Ammon's horn (tissue), 1 donor: ENCODE measurements at places on chromosomes 2 and 18.
A peak's percentile ranks its signal among the peaks of the same experiment; 100 is the strongest.

- no peak for DNase-seq
These were observed 113.0 kb downstream of the DYSF start for GRCh38 chr2:71566372-71566771.

- no peak for DNase-seq
These were observed 251.2 kb downstream of the PTGR3 start for GRCh38 chr18:74957588-74958224.

DNA sequence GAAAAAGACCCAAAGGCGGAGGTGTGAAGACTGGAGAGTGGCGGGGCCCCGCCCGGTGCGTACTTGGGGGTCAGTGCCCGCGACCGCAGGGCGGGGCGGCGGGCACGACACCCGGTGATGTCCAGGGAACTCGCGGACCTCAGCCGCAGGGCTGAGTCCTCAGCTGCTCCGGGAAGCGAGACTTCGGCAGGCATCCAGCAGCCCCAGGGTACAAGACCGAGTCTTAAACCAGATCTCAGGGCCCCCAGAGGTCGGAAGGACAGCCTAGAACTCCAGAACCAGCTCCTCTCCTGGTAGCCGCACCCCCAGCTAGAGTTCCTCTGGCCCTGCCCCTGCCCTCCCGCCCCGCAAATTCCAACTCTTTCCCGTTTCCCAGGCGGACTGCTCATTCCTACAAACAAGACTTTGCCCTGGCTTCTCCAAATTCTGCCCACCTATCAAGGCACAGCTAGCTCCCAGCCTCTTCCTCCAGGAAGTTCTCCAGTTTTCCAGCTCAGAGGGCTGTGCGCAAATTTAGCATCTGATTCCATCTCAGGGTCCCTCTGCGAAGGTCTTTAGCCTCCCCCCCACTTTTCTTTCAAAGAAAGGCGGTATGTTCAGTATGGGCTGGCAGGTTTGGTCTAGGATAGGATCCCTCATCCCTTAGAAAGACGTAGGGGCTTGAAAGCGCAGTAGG, 26.0 kb upstream of the NOTO start:
- DNase-seq, result no peak

GRCh38 chr2:233419602-233420391, 65.5 kb downstream of the DGKD start:
- DNase-seq, result no peak

GRCh38 chr2:98269274-98269673, 77.0 kb upstream of the CNGA3 start:
- DNase-seq, result peak; percentile 13

DNA sequence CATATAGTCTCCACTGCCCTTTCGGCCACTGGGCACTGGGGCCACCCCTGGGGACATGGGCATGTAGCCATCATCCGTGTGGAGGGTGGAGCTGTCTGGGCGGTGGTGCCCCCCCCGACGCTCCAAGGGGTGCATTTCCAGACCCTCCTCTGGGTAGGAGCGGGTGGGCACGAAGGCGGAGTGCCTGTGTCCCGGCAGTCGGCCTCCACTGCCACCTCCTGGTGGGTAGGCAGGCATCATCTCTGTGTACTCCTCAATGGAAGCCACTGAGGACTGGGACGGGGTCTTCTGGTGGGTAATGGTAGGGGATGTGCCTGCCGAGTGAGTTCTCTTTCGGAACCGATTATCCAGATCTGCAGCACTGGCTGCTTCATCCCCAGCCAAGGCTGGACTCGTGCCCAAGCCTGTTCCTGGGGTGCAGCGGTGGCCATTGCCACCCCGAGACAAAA, 2.8 kb downstream of the IRS1 start:
- DNase-seq, result peak; percentile 55

- DNase-seq, result no peak
These were observed 130.4 kb upstream of the CYP26B1 start for GRCh38 chr2:72278046-72278445.

DNA sequence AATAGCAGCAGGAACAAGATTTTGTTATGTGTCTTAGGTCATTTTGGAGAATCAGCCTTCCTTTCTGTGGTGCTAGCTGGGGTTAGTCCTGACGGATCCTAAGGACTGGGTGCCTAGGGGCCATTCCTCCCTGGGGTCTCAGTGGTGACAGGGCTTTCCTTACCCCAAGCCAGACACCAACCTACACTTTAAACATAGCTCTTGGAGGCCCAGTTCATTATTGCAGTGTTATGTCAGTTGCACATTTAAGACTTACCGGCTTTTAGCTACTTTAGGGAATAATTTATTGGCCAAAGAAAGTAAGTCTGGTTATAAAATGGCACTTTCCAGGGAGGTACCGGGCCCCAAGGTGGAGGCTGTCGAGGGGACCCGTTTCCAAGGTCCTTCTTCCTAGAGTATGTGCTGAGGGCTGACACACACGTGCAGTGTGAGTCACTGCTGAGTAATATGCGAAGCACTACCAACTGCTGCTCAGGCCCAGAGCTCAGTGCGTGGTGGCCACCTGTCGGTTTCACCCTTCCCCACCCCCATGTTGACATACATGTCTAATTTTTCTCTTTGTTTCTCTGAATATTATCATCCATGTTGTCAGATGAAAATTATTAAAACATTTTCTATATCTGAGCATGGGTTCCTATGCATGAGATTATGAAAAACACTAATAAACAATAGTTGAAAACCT, 37.0 kb upstream of the GRHL1 start:
- no peak for DNase-seq

- DNase-seq, result no peak
These were observed 629.7 kb upstream of the SETBP1 start for GRCh38 chr18:44051026-44051425.

DNA sequence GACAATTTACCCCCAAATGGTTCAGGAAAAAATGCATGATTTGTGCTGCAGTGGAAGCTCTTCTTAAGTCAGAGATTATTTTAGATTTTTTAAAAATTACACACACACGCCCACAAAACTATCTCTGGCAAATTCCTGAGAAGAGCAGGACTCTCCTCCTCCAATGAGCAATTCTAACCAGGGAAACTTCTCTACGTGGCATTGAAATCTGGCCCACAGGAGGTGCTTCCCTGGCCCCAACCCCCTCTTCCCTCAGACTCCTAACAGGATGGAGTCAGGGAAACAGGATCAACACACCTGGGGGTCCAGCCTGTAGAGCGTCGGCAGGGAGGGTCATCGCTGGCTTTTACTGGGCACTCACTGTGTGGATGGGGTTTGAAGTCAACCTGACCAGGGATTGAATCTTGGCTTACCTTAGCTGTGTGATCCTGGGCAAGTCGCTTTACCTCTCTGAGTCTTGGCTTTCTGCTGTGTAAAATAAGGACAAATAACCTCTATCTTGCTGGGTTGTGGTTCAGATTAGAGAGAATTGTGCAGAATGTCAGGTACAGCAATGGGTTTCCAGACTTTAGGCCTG, 65.4 kb upstream of the ASAP2 start:
- DNase-seq, result no peak

GRCh38 chr2:70806013-70806412, 14.4 kb downstream of the CLEC4F start:
- DNase-seq, result no peak

GRCh38 chr2:109185821-109186570, 57.0 kb downstream of the SH3RF3 start:
- DNase-seq, result no peak

DNA sequence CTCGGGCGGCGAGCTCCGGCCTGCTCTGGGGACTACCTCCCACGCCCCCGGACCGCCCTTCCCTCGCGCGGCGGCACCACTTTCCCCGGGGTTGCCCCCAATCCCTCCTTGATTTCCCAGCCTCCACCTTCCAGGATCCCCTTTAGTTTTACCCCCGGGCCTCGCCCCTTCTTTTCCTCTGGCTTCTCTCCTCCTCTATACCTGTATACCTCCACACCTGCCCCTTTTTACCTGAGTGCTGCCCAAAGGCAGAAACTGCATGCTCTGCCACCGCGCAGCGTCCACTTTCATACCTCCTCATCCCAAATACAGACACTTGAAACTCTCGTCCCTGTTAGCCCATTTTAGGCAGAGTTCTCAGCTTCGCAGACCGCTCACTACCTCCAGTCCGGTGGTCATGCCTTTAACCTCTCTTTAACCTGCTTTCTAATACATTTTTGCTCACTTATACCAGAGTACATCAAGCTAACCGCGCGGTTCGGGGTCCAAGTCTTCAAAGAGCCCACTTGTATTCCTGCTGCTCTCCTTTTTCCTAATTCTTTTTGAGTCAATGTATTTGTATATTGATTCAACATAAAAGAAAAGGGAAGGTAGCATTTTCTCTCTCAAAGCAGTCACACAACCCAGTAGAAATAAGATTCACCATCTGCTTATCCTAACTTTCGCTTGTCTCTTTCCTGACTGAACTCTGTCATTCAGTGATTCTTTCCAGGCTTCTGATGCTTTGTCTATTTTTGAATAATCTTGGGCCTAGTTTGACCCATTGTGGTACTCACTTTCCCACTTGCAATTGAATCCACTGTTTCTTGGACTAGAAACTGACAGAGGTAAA, 901 bp downstream of the SPOPL start:
- DNase-seq, result peak; percentile 30

DNA sequence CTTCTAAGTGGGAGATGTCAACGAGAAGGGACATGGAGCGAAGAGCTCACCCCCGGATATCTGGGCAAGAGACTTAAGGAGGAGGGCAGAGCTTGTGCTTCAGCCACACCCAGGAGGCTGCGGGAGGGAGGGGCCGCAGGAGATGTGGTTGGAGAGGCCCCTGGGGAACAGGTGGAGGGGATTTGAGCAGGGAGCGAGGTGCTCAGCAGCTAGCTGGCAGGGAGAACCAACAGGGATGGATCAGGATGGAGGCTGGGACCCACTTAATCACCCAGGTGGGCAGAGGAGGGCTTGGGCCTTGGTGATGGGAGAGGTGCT, 78.3 kb downstream of the MBP start:
- DNase-seq, result no peak

GRCh38 chr2:218273908-218274249, 3.6 kb downstream of the PNKD start:
- DNase-seq, result no peak

DNA sequence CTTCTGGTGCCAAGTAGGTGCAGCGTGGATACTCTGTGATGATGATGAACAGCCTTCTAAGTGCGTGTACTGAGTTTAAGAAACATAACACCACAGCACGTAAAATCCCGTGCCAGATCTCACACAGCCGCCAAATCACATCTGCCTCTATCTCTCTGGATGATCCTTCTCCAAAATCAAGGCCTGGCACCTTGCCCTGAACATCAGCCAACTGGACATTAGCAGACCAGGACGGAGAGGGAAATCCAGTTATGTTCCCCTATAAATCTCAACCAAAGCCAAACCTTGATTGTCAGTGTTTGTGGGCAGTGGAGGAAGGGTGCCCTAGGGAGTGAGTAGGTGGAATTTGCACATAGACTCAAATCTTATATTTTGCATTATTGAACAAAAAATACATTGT, 164.3 kb downstream of the MIB1 start:
- no peak for DNase-seq

DNA sequence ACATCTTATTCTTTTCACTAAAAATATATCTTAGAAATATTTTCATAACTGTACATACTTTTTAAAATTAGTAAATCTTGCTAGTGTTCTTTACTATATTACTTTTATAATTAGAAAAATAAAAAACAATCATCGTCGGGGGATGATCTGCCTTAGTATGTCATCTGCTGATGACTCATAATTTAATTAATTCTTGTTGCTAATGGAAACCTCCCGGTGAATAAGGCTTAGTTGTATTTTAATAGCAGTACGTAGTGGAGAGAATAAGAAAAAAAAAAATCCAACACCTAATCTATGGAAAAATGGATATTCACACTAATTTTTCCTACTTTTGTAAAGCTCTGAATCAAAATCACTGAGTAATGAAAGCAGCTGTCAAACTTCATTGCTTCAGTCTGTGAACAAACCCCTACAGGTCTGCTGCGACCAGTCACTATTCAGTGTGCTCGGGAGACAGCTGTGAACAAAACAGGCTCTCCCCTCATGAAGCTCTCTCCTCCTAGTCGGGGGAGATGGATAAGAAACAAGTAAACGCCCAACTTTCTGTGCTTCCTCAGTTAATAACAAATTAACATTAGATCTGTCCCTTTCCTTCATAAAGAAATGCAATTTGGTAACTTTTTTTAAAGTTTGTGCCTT, 97.4 kb upstream of the UPP2 start:
- DNase-seq, result no peak

DNA sequence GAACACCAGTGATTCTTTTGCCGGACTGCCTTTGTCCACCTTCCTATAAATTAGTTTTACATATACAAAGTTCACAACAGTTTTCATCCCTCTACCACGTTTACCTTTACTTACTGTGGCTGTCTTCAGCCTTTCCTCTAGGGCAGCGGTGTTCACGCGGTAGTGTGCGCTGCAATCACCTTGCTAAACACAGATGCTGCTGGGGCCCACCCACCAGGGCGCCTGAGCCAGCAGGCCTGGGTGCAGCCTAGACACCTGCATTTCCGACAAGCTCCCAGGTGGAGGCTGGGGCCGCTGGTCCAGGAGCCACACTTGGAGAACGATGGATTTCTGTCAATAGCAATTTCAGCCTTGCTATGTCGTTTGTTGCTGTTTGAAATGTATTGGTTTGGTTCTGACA, 83.1 kb downstream of the NDUFA10 start:
- DNase-seq, result no peak

DNA sequence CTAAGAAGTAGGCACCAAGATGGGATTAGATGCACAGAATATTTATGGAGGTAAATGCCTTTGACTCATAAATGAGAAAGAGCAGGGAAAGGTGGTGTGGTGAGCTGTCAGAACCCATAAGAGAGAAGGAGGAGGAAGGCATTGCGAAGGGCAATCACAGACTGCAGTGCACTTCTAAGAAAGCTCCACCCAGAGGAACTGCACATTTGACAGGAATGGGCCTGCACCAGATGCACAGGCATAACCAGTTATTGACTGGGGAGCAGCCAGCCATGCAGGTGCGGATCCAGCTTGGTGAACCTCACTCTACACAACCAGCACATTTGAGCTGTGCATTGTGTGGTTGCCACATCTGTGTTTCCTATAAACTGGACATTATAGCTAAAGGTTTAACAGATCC, 62.2 kb upstream of the L3MBTL4 start:
- no peak for DNase-seq

DNA sequence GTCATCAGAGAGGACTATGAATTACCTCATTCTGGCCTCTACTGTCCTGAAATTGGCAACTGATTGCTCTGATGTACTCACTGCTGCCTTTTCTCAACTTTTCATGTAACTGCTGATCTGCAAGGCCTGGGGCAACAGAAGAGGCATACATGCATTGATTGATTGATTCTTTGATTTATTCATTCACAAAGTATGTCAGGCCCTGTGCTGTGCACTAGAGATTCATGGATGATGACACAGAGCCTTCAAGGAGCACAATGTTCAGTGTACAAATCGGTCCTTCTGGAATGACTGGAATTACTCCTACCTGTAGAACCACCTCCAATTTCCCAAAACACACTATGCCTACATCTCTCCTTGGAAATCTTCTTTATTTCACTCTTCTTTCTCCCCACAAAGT, 111.3 kb downstream of the LRATD1 start:
- DNase-seq, result no peak

- DNase-seq, result no peak
These were observed 198.8 kb downstream of the NDUFA10 start for GRCh38 chr2:239826376-239826775.

GRCh38 chr2:121366040-121366439, 81.0 kb upstream of the TFCP2L1 start:
- DNase-seq, result no peak

- no peak for DNase-seq
These were observed at the start of gene SPEG for GRCh38 chr2:219434718-219435525. Gene SPEG, plus strand, starts transcription at chr2:219434843. Its CDS starts 135 bp downstream, at chr2:219434978.
